Astrocyte of the hippocampus (primary cell): ENCODE measurements at places on chromosomes 3 and 15.

DNA sequence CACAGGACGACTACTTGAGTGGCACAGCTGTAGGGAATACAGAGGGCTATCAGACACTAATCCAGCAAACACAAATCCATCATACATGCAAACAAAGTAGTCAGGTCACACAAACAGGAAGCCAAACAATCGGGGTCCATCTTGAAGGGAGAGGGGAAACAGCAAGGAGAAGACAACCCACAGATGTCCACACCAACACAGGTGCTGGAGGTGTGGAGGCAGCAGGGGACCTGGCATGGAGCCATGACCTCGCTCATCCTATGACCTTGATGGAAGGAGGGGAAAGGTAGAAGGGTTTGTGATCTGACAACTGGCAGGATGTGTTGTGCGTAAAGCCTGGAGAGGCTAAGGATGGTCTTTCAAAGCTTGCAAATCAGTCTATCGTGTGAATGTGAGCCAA lies 39.9 kb upstream of the SKOR1 start:
- no peak for DNase-seq

GRCh38 chr3:150023239-150023636 lies 52.5 kb upstream of the PFN2 start:
- DNase-seq: no peak

- no peak for DNase-seq
Observed at GRCh38 chr3:15794842-15795650, 2.7 kb downstream of the ANKRD28 start.

- no peak for DNase-seq
Observed at GRCh38 chr15:69328739-69329138, 30.0 kb downstream of the PAQR5 start.

DNA sequence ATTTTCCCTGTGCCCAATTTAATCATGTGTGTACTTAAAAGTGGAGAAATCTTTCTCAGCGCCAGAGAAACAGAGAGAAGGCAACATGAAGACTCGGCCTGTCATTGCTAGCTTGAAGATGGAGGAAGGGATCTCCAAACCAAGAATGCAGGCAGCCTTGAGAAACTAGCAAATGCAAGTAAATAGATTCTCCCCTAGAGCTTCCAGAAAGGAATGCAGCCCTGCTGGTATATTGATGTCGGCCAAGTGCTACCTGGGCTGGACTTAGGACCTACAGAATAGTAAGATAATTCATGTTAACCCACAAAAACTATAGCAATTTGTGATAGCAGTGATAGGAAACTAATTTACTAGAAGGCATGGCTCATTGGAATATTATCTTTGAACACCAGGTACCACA lies 150.9 kb upstream of the ABI3BP start:
- no peak for DNase-seq

DNA sequence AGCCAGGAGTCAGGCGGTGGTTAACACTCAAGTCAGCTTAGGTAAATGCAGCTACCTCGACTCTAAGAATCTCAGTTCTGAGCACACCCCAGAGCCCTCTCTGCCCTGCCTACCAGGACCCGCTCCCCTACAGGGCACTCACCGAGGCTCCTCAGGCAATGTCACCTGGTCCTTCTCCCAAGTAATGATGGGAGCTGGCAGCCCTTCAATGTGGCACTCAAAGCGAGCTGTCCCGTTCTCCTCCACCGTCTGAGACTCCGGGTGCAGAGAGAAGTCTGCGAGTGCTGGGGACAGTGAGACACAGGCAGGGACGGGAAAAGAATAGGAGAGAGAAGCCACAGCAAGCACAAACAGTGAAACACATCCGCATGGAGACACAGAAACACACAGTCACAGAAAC lies 12.7 kb downstream of the IGDCC4 start:
- peak; percentile 11 for DNase-seq

- DNase-seq: no peak
Observed at GRCh38 chr15:58748040-58748851, 1.3 kb downstream of the ADAM10 start.

GRCh38 chr3:125098611-125099291 lies 43.0 kb upstream of the HEG1 start:
- DNase-seq: no peak

- peak; percentile 71 for DNase-seq
Observed at GRCh38 chr3:73766599-73767381, 142.0 kb upstream of the PDZRN3 start.

GRCh38 chr3:194537732-194538247 lies 51.0 kb upstream of the ATP13A3 start:
- DNase-seq: peak; percentile 92

- DNase-seq: no peak
Observed at GRCh38 chr3:42439261-42440115, 29.1 kb upstream of the LYZL4 start.

- peak; percentile 55 for DNase-seq
Observed at GRCh38 chr3:112333381-112334317, 693 bp downstream of the CD200 start.

GRCh38 chr15:37981775-37982174 lies 47.3 kb downstream of the TMCO5A start:
- peak; percentile 42 for DNase-seq

DNA sequence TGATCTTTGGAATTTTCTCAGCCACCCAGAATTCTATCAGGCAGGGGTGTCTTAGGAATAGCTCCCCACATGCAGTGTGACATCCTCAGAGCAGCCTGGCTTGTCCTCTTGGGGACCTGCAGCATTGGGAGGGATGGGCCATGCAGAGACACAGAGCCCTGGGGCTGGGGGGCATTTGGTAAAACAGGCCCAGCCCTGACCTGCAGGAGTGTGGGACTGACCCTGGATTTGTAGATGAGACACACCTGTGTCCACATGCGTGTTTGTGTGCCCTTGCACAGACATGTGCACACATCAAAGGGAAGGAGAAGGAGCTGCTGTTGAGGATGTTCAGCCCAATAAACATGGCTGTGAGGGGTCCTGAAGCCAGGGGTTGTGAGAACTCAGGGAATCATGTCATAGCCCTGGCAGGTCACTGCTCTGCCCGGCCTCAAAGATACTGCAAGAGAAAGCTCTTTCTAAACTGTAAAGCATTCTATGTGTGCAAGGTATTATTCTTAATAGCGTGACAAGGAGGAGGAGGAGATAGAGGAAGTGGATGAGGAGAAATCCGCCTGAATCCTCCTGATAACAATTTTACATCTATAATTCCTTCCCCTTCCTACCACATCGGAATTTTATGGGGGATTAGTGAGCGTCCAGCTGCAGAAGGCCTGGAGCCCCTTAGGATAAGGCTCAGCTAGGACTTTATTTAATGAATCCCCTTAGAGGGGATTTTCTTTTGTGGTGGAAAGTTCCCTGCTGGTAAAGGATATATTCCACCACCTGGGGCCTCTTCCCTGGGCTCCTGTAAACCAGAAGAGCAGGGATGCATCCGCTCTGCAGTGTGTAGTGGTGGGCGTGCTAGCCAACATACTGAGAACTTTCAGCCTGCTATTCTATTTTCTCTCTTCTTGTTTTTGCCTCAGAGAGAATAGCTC lies 245.5 kb downstream of the EPHB1 start:
- no peak for DNase-seq

DNA sequence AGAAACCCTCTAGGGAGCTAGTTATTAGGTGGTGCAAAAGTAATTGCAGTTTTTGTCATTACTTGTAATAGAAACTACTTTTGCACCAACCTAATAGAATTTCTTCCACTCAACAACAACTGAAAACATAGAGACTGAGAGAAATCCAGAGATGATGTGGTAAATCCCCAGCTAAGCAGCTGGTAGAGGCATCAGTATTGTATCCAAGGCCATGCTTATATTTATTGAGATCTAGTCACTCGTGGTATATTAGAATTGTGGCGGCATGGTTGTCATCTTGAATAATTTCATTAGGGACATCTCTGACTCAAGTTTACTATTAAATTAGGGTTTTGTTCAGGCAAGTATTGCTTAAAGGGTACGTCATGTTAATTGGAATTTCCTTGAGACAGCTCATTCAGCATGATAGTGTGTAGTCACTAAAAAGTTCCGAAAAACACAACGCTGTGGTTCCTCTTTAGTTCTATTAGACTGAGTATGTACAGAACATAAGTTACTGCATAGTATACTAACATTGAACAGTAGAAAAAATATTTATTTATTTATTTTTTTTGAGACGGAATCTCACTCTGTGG lies 35.3 kb downstream of the PAK2 start:
- no peak for DNase-seq

DNA sequence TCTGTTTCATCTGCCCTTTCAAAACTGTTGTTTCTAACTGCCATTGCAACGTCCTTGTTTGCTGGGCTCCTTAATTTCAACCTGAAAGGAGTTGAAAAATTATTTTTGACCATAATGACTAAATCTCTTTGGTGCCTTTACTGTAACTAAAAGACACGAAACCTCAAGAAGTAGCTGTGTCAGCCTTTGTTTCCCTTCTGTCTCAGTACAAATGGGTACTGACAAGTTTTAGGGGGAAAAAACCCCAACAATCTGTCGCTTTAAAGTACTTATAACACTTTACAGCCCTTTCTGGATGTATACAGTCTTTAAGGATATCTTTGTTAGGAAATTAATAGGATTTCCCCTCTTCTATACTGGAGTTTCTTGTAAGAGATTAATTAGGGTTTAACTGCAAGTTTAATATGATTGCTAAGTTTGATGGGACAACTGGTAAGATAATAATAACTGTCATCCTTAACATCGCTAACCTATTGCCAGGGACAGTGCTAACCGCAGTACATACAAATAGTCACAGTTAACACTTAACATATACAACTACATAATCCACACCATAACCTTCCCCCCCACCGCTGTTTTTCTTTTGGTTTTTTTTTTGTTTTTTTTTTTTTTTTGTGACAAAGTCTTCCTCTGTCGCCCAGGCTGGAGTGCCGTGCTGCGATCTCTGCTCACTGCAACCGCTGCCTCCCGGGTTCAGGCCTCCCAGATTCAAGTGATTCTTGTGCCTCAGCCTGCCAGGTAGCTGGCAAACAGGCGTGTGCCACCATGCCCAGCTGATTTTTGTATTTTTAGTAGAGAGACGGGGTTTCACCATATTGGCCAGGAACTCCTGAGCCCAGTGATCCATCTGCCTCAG lies 1.7 kb downstream of the GXYLT2 start:
- DNase-seq: no peak

DNA sequence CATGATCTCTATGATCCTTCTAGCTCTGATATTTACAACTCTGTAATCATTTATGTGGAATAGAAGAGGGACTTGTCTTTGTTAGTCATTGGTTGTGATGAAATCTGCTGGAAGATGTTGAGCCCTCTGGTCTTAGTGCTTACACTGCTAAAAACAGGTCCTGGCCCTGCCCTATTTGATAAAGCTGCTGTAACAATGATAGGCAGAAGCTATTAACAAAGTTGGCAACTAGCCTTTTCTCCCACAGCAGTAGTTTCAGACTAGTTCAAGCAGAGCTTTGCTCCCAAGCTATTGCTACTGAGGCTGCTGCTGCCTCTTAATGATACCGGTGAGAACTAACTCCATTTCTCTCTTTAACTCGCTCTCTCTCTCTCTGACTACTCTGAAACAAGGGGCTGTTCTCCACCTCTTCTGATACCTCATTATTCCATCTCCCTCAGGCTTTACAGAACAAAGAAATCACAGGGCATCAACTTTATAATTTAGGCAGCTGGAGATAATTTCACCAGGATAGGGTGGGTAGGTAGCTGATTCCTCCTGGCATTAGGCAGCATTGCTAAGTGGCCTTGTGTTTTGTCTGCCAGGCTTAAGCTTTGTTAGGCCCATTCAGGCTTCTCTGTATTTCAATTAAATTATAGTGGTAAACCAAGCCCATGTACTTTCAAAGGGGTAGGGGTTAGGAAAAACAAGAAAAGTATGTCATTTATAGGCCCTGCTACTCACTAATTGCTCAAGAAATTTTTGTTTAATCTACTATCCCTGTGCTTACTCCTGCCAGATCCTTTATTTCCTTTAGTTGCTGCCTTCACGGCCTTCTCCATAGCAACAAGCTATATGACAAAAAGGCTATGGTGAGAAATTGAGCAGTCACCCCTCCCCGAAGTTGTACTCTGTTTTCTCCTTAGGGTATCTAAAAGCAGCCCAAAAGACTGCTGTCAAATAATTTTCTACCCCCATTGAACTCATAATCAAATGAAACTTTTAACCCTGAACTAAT lies 139.6 kb downstream of the RBPMS2 start:
- DNase-seq: peak; percentile 65

DNA sequence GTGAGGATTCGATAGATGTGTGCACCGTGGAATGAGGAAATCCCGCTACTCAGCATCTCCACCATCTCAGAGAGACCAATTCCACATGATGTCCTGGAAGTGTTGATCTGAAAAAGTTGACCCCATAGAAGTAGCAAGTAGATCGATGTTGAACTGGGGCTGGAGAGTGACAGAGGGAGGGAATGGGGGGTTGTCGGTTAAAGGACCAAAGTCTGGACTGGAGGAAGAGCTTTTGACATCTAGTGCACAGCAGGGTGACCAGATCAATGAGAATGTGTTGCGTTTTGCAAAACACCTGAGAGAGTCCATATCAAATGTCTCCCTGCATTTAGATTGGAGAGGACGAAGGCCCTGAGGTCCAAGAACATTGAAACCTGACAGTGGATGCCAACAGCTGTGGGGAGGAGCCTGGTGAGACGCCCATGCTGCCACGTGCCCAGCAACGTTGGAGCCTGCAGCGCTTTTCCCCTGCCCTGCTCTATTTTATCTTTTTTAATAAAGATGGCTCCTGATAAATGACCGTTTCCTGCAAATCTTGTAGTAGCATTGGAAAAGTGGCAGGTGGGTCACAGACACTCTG lies 30.1 kb upstream of the RPL32 start:
- no peak for DNase-seq

GRCh38 chr15:94266789-94267188 lies 35.4 kb downstream of the MCTP2 start:
- DNase-seq: no peak

- peak; percentile 85 for DNase-seq
Observed at GRCh38 chr3:100254168-100254777, 6.5 kb upstream of the TBC1D23 start.

DNA sequence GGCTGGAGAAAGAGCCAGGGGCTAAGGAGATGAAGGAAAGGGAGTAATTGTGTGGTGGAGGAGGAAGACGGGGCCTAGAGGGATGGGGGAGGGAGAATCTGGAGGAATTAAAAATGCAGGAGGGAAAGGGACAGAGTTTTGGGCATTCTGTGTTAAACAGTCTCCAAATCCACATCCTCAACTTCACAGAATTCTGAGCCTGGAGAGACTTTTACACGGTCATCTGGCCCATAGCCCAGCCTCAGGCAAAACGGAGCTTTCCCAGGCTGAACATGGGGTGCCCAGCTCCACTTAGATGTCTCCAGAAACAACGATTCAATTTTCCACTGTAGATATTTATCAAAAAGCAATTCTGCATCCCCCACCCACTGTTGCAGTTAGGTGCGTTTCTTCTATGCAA lies 137.6 kb upstream of the HACD2 start:
- no peak for DNase-seq

DNA sequence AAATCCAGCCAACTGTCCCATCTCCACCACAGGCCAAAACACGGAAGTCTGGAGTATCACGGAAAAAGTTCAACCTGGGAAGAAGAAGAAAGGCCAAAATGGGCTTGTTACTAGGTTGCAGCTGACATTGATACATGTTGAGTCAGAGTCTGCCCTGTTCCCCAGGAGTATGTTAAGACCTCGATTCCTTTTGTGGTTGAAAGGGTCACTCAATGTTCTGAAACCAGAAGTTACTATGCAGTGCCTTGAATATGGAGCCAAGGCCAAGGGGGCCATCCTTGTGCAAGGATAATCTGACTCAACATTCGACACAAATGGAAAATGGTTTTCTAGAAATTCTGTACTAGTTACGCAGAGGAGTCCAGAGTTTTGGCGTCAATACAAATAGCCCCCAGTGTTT lies 104.2 kb downstream of the DGKG start:
- DNase-seq: no peak

- DNase-seq: no peak
Observed at GRCh38 chr15:84772467-84772866, 24.1 kb downstream of the ZNF592 start.

GRCh38 chr3:37909067-37909911 lies 47.6 kb downstream of the CTDSPL start:
- DNase-seq: peak; percentile 16
